ENCODE measurements at places on chromosomes 5 and 9.

DNA sequence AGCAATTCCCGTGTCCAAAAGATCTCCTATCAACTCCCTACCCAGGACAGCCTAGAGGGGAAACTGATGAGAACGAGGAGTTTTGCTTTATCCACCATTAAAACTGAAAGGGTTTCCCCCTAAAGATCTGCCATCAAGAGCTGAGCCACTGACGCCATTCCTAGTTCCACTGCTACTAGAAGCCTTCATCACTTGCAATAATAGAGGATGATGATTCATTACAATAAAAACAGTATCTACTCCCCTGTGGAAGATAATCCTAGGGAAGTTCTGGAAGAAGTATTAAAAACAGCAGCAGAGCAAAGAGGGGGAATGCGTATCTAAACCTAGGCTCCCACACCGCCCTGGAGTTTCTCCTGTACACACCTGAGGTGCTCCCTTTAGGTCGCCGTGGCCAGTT lies 394.5 kb downstream of the BNC2 start:
- no peak for DNase-seq

GRCh38 chr5:119328753-119329602 lies 26.8 kb upstream of the TNFAIP8 start:
- no peak for DNase-seq

DNA sequence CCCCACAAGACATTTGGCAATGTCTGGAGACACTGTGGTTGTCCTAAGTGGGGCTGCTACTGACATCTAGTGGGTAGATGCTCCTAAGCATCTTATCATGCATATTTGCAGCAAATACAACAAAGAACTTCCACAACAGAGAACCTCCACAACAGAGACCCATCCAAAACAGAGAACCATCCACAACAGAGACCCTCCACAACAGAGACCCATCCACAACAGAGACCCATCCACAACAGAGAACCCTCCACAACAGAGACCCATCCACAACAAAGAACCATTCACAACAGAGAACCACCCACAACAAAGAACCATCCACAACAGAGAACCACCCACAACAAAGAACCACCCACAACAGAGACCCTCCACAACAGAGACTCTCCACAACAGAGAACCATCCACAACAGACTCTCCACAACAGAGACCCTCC lies 32.8 kb downstream of the ARPC5L start:
- DNase-seq, result no peak

GRCh38 chr5:144219869-144220268 lies 49.2 kb downstream of the KCTD16 start:
- no peak for DNase-seq
